Heart left ventricle (tissue), 16 donors: ENCODE measurements at places on chromosomes 7 and 10.

GRCh38 chr10:61486251-61486650, 33.1 kb upstream of the TMEM26 start:
- H3K4me1 ChIP-seq, result no peaks in the 10 kb centered on the region
- no peaks in the 10 kb centered on the region for H3K36me3 ChIP-seq
- H3K27me3 ChIP-seq, result no peaks in the 10 kb centered on the region
- H3K27ac ChIP-seq, result no peak overlapping the region

DNA sequence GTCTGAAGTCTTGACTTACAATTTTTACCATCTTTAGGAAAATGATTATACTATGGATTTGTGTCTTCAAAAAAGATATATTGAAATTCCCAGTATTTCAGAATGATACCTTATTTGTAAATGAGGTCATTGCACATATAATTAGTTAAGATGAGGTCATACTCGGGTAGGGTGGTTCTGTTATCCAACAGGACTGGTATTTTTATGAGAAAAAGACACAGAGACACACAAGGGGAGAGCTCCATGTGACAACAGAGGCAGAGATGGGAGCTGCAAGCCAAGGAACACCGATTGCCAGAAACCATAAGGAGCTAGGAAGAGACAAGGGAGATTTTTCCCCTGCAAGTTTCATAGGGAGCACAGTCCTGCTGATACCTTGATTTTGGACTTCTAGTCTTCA, 356.9 kb downstream of the ARL4A start:
- H3K4me1 ChIP-seq, result no peaks in the 10 kb centered on the region
- no peak for DNase-seq
- no peaks in the 10 kb centered on the region for H3K36me3 ChIP-seq
- no peaks in the 10 kb centered on the region for H3K27me3 ChIP-seq
- H3K27ac ChIP-seq, result no peak overlapping the region

DNA sequence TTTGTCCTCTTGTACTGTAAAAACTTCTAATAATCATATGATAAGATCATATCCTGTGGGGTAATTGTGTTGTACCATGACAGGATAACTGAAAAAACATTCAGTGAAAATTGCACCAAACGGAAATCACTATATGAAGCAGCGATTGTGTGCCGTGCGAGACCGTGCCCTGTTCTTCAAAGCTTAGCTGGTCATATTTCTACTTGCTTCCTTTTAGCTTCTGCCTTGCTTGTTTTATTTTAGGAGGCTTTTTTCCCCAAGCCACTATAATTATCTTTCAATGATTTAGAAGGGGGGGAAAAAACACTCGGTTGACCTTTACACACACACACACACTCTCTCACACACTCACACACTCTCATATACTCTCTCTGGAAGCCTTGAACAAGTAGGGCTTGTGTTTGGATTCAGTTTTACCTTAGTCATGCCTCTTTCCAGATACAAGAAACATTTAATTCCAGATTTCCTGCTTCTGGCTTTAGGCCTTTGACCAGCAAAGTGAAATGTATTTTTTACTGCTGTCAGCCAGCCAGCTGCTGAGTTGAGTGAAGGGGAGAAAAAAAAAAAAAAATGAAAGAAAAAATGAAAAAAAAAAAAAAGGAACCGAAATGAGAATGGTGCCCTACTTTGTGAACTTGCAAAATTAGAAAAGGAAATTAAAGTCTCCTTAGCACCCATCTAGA, 181.4 kb downstream of the ARID5B start:
- H3K27me3 ChIP-seq, result no peaks in the 10 kb centered on the region
- H3K27ac ChIP-seq, result peak overlapping the region; percentile 88
- peak overlapping the region; percentile 4 for H3K4me3 ChIP-seq
- peaks cover 74% of the 10 kb centered on the region for H3K4me1 ChIP-seq

GRCh38 chr10:28300027-28300426, 2.8 kb downstream of the MPP7 start:
- H3K27me3 ChIP-seq, result no peaks in the 10 kb centered on the region
- no peaks in the 10 kb centered on the region for H3K36me3 ChIP-seq
- no peak overlapping the region for H3K27ac ChIP-seq

GRCh38 chr7:28999427-28999826, 41.3 kb upstream of the TRIL start:
- no peak overlapping the region for H3K4me3 ChIP-seq
- H3K4me1 ChIP-seq, result peaks cover 27% of the 10 kb centered on the region
- no peak for DNase-seq
- H3K27me3 ChIP-seq, result no peaks in the 10 kb centered on the region
- no peak overlapping the region for H3K27ac ChIP-seq
